ENCODE measurements at places on chromosomes 7 and 10. TPM values are rescaled to one million over a fixed set of nuclear protein-coding genes. Genes with fewer than 3 reads are reported as not detected.
A peak's percentile ranks its signal among the peaks of the same experiment; 100 is the strongest.

- DNase-seq = peak; percentile 48
These were observed 32.8 kb upstream of the SFTPD start for GRCh38 chr10:79981450-79982361.

DNA sequence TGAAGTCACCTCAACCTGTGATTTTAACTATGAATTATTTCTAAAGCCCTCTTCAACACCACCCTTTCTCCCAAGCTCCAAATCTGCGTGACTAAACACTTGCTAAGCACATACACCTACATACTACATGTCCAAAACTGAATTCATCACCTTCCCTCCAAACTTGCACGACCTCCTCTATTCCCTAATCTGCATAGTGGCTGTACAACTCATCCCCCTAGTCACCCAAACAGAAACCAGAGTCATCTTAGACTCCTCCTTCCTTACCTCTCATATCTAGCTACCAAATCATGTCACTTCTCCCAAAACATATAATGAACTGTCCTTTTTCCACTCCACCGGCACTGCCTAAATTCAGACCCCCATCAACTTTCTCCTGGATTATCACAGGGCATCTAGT lies 16.2 kb downstream of the ARHGAP21 start:
- no peak for DNase-seq

GRCh38 chr7:88057655-88058054 lies 123.6 kb downstream of the ADAM22 start:
- DNase-seq = no peak

GRCh38 chr10:132904181-132904813 lies 38.1 kb downstream of the CFAP46 start:
- peak; percentile 38 for DNase-seq

The HYAL4 gene
- total RNA-seq = not detected

The USP6NL gene
- total RNA-seq = 37.3 TPM

DNA sequence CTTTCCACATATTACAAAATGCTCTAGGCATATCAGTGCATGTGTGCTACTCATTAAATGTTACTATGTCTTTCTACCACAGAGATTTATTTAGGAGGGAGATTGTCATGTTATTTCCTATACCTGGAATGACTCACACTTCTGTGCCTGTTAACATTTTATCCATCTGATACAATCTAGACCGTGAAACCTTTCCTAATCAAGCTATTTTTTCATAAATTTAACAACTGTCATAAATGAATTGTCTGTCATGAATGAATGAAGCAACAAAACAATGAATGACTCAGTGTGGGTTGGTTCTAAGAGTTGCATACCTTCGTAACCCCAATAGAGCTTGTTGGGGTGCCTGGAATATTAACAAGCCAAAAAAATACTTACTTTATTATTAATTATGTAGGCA lies 554.3 kb downstream of the GRM8 start:
- no peak for DNase-seq
